ENCODE measurements at places on chromosomes 5 and 9. TPM values are rescaled to one million over a fixed set of nuclear protein-coding genes. Genes with fewer than 3 reads are reported as not detected.

DNA sequence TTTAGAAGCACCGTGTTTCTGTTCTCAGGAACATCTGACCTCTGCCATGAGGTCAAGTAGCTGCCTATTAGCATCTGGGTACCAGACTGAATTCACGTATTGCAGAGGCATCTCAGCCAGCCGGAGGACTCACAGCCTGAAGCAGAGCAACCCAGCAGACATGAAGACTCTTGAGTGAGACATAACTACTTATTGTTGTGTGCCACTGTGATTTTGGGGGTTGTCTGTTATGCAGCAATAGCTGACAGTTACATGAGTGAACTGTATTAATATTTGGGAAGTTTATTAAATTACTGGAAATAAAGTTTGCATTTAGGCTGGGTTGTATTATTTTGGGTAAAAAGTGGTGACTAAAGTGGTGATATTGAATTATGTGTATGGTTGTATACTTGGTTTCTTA, 1.3 kb upstream of the ACOT12 start:
- DNase-seq = no peak

- no peak for DNase-seq
Measured at GRCh38 chr9:757246-757881, 84.1 kb upstream of the DMRT1 start.

DNA sequence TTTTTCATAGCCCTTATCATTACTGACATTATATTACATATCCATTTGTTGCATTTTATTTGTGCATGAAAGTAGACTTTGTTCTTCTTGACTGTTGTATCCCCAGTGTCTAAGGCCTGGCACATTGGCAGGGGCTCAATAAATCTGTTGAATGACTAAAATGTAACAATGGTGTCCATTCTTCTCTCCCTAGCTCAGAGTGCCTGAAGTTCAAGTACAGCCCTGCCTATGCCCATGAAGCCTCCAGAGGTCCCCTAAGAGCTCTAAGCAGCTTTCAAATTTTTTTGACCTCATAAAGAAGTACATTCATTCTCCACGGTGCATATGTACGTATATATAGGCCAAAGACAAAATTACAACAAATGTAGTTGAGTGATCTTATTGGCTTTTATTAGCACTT, 4.2 kb upstream of the BSPRY start:
- no peak for DNase-seq

- DNase-seq = no peak
Measured at GRCh38 chr5:66824476-66824875, 228.3 kb downstream of the MAST4 start.

DNA sequence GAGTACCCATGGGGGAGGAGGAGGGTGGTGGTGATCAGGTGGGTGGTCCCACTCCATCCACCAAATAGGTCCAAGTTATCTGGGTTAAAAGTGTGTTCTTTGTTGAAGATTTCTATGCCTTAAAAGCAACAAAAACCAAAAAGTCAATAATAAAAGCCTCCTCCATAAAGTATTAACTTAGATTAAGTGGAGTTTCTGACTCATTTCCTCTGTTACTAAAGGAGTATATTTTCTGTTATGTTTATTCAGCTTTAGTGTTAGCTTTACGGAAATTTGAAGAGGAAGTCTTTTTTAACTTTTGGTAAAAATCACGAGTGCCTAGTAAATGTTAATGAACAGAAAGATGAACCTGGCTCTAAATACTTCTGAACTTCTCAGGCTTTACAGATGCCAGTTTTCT, 17.8 kb downstream of the FBXO38 start:
- no peak for DNase-seq

- DNase-seq = no peak
Measured at GRCh38 chr5:177320879-177321278, 9.2 kb upstream of the MXD3 start.

- DNase-seq = no peak
Measured at GRCh38 chr5:138664276-138664943, 88.8 kb upstream of the CTNNA1 start.

DNA sequence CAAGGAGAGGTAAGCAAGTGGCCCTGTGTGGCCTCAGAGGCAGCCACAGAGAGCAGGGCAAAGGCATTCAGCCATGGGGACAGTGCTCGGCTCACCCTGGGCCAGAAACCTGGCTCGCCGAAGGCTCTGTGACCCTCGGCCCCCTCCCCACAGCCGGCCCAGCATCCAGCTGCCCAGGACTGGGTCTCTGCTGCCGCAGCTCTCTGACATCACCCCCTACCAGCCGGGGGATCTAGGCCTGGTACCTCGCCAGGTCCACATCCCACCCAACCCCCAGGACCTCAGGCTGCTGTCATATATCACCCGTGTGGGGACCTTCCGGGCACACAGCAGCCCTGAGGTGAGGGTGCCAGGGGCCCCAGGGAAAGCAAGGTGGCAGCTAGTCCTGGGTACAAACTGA, 2.6 kb downstream of the PTRH1 start:
- DNase-seq = no peak

DNA sequence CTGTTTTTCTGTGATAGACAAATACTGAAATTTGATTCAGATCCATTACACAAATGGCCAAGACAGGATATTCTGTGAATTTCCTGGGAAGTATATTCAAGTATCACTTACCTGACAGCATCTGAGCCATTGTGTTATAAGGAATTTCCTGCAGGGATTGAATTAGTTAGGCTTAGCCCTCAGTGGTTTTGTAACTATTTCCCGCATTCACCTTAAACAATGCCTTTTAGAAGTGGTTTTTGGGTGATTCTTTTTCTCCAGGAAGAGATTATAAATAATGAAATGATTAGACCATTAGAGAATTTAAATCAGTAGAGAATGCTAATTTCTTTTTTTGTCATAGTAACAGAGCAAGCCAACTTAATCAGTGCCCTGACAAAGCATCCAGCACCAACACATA, 30.6 kb downstream of the ITGA1 start:
- no peak for DNase-seq

TMEM203 gene
- total RNA-seq = 24.5 TPM

HK3 gene
- total RNA-seq = 10.6 TPM

MUSK gene
- not detected for total RNA-seq

All from left lobe of liver (tissue), 2 donors.